A673 (cell line): ENCODE measurements at places on chromosomes 12 and 14.

DNA sequence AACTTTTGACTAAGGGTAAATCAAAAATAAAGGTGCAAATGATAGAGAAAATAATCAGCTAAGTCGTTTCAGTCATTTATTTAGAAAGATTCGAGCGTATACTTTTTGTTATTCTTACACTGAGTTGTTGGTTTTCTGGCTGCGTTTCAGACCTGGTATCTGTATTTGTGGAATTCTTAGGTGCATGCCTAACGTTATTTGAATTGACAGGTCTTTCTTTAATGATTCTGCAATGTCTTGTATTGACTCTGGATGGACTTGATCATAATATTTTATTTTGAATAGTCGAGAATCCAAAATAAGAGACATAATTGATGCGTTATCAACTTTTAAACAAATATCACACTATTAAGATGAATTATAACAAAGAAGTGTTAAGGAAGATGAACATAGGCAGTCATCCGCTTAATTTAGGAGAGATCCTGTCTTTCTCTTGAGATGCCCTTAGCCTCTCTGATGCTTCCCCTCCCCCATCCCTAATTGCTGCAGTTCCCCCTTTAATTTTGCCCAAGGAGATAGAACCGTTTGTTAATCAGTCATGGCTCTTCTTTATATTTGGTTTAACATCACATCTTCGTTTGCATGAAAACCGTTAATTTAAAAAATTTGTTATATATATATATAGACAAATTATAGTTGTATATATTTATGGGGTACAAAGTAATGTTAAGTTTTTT, 1.8 kb downstream of the ALX1 start:
- DNase-seq, result peak; percentile 18

DNA sequence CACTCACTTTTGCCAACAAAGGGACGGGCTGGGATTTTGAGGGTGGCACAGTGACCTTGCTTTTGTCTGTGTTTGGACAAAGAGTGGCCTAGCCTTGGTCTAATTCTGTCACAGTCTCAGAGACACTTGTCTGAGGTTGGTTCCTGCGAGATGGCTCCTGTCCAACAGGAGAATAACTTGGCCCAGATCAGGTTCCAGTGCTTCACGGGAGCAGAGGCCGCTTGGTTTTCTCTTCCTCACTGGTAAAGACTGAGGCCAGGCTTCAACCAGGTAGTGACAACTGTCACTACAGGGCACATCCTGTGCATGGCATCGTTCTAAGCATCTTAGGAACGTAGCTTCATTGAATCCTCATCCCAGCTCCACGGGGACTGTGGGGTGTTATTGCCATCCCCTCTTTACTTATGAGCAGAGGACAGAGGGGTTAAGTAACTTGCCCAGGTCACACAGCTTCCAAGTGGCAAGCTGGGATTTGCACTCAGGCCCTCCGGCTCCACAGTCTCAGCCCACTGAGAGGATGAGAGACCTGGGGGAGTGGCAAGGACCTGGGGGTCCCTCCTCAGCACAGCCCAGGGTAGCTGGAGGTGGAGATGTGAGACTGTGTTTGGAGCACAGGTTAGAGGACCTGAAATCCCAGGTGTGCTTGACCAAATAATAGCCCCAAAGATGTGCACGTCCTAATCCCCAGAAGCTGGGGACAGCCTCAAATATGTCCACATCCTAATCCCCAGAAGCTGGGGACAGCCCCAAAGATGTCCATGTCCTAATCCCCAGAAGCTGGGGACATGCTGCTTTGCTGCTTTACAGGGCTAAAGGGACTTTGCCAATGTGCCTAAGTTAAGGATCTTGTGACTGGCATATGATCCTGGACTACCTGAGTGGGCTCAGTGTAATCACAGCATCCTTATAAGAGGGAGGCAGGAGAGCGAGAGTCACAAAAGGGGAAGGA, 179.2 kb upstream of the RTL1 start:
- no peak for DNase-seq

- DNase-seq, result no peak
These were observed 4.9 kb downstream of the TC2N start for GRCh38 chr14:91862417-91862816.

DNA sequence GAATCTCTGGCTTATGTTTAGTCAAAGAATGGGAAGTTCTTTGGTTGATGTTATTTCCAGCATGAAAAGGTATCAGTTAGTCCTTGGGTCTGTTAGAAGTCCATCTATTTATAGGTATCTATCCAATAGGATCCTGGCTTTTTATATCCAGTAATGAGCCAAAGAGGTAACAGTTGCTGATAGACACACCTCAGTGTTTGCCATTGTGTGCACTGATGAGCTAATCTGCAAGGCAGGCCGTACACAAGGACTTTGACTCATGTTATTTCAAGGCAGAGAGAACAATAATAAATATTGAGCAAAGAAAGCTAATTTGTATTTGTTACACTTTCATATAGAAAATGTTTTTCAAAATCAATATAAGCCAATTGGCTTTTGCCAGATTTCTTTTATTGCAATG, 56.4 kb downstream of the GLT1D1 start:
- DNase-seq, result no peak

DNA sequence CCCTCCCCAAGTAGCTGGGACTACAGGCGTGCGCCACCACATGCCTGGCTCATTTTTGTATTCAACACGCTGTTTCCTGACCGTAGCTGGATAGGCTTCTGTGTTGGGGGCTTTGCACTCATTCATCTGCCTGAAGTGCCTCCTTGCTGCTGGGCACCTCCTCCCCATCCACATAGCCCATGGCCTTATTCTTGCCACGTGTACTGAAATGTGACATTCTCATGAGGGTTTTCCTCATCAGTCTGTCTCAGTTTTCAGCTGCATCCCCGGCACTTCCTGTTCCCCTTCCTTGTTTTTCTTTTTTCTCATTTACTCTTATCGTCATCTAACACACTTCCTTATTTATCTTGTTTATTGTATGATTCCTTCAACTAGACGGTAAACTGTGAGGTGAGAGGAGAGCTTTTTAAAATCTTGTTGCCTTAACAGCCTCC, 36.6 kb downstream of the RCOR1 start:
- no peak for DNase-seq

DNA sequence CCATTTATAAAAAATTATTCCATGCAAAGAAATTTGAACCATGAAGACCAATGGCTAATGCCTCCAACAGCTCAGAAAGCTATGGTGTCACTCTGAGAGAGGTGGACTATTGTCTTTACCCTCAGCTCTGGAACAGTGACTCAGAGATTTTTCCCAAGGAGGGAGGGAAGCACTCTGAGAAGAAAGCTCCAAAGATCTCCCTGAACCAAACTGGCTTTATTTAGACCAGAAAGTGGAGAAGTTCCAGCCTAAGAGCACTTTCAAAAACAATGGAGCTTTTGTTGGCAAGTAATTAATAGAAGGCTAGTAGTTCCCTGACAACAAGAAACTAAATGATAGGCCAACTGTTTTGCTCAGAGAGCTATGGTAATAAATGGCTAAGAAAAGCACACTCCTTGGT, 599.9 kb upstream of the MDGA2 start:
- no peak for DNase-seq

DNA sequence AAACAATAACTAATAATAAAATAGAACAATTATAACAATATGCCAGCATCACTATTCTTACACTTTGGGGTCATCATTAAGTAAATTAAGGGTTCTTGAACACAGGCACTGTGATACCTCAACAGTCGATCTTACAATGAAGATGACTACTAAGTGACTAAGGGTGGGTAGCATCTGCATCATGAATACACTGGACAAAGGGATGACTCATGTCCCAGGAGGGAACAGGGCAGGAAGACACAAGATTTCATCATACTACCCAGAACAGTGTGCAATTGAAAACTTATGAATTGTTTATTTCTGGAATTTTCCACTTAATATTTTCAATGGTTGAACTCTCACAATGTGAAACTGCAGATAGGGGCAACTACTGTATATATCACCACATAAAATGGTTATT, 19.7 kb downstream of the TSPAN19 start:
- DNase-seq, result peak; percentile 82

DNA sequence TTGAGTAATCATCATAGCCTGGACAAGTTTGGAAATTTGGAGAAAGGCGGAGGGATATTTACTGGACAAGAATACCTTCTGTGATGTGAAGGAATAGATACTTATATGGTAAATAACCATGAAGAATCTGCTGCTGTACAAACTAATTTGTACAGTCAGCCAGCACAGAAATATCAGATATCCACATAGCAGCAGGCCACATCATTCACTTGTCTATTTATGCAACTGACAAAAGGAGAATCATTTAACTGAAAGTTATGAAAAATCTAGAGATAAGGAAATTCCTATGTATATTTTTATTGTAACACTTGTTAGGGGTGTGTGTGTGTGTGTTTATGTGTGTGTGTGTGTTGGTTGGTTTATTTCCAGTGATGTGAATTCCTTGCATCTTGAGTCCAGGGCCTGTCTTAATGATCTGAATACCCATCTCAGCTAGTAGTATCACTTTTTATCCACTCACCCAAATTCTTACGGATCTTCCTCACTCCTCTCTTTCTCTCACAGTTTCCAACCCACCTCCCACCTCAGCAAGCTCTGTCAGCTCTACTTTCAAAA, 10.5 kb upstream of the LRIG3 start:
- no peak for DNase-seq
